ENCODE measurements at places on chromosomes 7 and 10.

GRCh38 chr10:79393221-79393923 lies 46.1 kb downstream of the PPIF start:
- DNase-seq = no peak

GRCh38 chr7:87413951-87414793 lies 61.3 kb downstream of the ABCB4 start:
- no peak for DNase-seq

DNA sequence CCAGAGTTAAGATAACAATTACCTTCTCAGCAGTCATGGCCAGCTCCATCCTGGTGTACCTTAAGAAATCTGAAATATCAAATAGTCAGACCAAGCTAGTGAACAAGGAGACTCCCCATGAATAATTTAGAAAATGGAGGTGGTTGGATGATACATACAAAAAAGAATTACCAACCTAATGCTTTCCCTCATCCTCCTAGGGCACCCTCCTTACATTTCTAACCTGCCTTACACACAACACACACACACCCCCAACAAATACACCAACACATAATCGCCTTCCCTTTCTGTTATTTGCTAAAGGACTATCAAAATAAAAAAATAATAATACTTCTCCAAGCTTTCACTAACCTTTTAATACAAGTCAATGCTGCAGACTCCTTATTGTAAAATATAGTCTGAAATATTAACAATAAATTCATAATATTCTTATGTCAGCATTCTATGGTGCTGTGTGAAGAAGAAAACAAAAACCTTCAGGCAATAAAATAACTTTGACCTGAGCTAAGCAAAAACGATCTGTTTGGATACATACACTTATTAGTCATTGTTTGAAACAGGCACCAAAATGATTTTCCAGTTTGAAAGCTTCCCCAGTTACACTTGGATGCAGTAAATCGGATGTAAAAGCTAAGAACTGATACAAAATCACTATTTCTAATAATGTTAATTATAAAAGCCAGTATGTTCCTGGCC lies 3.4 kb downstream of the TWIST1 start:
- DNase-seq = no peak

GRCh38 chr10:20962165-20962564 lies 65.1 kb upstream of the NEBL start:
- no peak for DNase-seq

DNA sequence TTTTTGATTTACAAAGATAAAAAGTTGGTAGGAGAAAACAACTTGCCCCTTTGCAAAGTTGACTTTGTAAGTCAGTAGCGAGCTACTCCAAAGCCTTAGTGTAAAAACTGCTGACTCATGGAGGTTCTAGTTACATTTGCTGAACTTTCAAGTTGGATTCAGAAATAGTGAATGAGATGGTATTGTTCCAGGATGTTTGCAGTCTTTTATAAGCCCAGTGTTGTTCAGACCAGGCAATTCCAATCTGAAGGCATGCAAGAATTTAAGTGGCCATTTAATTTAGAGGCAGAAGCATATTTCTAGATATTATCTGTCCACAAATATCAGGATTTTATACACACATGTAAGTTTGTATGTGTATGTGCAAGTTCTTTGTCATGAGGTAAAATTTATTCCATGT lies 21.6 kb downstream of the TES start:
- DNase-seq = no peak

DNA sequence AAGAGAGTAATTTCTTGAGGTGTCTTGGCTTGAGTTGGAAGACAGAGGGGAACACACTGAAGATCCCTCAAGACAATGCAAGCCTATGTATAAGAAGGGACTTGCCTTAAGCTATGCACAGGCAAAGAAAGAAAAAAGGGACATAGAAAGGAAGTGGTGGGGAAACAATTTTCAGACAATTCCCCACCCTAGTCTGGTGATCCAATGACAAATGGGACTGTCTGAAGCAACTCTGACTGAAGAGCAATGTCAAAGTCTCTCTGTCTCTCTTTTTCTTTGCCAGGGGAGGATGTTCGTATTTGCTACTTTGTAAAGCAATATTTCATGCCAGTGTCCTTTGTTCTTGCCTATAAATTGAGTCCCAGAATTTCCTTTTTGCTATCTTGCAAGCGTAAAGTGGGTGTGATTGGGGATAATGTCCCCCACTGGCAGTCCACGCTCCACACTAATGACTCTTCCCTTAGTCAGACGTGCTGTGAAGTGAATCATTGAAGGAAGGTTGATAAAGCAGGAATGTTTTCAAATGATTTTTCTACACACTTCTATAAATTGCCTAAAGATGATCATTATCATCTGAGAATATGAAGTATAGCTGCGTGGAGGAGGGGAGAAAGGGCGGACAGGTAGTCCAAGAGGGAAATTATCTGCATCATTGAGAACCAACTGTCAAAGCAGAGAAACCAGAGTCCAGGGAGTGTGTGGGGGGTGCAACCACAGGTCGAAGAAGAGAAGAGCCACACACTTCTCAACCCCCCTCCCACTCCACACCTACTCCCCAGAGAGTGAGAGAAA lies 243.8 kb upstream of the ETV1 start:
- DNase-seq = no peak

DNA sequence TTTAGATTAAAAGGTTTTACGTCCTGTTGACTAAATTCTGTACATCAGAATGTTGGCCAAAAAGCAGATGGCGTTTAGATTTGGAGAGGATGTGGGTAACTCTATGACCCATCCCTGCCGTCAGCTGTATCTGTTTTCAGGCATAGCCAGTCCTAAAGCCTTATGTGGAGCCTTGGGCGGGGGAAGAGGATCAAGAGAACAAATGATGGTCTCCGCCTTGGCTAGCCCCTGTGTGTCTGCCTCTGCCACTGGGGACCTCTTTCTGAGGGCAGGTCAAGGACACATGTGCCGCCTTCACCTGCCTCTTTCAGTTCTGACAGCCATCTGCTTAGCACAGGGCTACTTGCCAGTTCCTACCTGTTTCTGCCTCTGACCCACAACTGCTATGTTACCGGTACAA lies 24.1 kb downstream of the PDSS1 start:
- DNase-seq = no peak

DNA sequence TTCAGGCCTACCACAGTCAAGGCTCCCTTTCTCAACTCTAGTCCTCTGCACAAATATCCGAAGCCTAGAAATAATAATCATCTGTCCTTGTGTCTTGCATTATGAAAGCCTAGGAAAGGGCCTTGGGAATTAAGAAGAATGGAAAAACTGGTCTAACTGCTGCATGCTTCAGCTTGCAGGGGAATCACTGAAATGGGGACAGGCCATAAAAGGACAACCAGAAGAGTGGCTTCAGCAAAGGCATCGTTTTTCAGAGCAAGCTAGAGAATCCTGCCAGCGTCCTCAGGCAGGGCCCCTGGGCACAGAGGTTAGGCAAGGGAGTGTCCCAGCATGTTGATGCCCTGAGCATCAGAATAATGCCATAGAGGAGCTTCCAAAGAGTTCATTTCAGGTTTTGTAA lies 13.2 kb downstream of the ERVW-1 start:
- no peak for DNase-seq

- DNase-seq = no peak
Observed at GRCh38 chr10:103254113-103254512, 8.4 kb downstream of the RPEL1 start.

DNA sequence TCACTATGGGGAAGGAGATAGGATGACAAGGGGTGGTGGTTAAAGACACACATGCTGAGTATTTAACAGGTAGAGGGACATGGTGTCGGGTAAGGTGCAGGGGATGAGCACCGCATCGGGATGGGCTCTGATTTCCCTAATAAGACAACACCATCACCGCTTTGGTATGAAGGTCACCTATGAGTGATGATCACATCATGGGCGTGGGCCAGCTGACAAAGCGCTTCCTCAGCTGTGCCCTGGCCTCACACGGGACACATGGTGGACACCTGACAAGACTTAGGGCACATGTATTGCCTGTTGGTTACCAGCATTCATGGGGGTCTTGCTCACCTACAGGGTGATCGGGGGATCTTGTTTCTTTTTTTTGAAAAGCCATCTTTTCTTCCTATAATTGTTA lies 12.8 kb downstream of the C7orf57 start:
- DNase-seq = no peak

- no peak for DNase-seq
Observed at GRCh38 chr10:117134306-117135025, 3.6 kb downstream of the VAX1 start.

DNA sequence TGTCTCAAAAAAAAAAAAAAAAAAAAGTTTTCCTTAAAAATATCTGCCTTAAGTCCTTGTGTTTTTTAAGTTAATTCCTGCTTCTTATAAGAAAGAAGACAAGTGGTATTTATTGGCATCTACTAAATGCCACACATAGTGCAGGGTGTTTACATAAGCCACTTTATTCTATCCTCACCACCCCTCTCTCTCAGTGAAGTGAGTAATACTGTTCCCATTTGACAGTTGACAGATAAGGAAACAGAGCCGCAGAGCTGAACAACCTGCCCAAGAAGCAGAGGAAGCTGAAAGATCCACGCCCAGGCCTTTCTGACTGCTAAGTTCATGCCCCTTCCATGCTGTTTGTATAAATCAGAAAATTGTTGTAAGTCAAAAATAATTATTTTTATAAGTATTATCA lies 54.1 kb downstream of the ABLIM1 start:
- DNase-seq = no peak

- DNase-seq = no peak
Observed at GRCh38 chr7:1937252-1937605, 267.2 kb downstream of the ELFN1 start.

Data from NCI-H446 treated with DMSO at 0.1 percent for 48 hours (cell line).